ENCODE measurements at places on chromosomes 7 and 10. TPM values are rescaled to one million over a fixed set of nuclear protein-coding genes. Genes with fewer than 3 reads are reported as not detected.

DNA sequence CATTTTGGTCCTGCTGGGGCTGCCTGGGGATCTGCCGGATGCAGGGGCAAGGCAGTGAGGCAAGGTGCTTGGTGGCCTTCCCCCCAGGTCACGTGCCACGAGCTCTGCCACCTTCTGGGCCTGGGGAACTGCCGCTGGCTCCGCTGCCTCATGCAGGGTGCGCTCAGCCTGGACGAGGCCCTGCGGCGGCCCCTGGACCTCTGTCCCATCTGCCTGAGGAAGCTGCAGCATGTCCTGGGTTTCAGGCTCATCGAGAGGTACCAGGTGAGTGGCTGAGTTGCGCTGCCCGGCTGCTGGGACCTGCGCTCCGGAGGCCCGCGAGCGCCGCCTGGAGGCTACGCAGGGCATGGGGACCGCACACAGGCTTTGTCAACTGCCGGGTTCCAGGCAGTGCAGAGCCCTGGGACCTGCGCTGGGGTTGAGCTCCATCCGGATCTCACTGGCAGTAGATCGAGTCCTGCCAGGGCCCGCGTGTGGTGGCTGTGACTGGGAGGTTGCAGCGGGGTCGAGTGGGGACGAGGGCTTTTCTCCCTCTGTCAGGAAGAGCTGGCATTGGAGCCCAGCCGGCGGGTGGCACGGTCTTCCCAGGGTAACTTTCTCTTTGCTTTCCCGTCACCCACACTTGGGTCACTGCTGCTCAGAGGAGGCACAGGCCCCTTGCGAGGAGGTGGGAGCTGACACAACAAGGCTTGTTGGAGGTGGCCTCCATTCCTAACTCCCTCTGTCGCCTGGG lies 21.7 kb downstream of the AMZ1 start:
- H3K27ac ChIP-seq: no peak overlapping the region
- H3K4me3 ChIP-seq: no peak overlapping the region
- no peaks in the 10 kb centered on the region for H3K27me3 ChIP-seq
- H3K4me1 ChIP-seq: no peaks in the 10 kb centered on the region

DNA sequence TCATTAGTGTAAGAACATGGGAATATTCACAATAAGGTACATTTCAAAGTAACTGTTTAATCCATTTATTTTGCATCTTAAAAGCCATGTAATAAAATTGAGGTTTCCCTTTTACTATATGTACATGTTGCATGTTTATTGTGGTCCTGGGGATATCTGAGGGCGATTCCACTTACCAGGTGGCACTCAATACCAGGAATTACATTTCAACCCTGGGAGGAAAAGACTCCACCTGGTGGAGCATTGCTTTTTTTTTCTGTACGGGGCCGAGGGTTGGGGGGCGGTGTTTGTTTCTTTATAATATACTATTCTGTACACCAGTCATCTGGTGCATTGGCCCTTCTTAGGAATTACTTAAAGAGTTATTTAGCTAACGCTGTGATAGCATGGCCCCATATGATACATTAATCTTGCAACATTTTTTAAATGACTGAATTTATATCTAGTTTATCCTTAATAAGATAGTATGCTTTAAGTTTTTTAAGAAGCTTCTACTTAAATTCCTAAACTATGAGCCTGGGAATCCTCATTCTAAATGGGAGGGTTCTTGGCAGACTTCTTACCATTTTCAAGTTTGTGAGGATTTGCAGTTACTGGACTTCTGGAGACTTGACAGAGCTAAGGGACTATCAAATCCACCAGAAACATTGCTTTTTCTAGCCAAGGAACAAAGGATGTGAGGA lies 7.2 kb upstream of the HGF start:
- no peaks in the 10 kb centered on the region for H3K27me3 ChIP-seq
- no peak for DNase-seq
- H3K4me1 ChIP-seq: peaks cover 12% of the 10 kb centered on the region
- no peaks in the 10 kb centered on the region for H3K36me3 ChIP-seq

DNA sequence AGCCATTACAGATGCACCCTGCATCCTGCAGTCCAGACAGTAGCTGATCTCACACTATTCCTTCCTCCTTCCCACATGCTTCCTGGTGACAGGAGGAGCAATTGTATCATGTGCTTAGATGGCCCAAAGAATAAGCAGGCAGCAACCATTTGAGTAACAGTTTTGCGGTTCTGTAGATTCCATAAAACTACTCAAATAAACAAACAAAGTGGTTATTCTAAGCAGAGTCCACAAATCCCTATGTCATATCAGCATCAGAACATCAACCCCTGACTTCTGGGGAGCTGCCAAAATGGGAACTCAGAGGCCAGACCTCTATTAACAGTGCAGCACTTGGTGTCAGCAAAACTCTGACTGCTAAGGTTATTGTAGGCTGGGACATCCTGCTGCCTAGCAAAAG lies 226.0 kb downstream of the SORCS1 start:
- no peak for DNase-seq
- no peak overlapping the region for H3K4me3 ChIP-seq
- H3K36me3 ChIP-seq: no peaks in the 10 kb centered on the region
- H3K4me1 ChIP-seq: no peaks in the 10 kb centered on the region

DNA sequence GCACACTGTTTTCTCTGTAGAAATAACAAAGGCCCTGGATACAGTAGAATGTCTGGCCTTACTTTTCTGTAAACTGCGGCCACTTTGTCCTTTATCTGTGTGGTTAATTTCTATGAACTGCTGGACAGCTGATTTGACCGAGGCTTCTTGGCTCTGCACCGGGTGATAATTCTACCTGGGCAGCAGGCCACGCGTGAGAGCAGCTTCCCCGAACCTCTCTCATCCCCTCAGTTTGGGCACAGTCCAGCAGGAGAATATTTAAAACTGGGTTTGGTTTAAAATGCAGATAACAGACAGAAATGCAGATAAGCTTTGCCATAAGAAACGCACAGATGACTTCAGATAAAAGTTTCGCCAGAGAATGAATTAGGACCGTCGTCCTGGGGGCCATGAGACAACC lies 81.0 kb downstream of the CELF2 start:
- no peak overlapping the region for H3K4me3 ChIP-seq
- H3K4me1 ChIP-seq: no peaks in the 10 kb centered on the region
- H3K36me3 ChIP-seq: no peaks in the 10 kb centered on the region

DNA sequence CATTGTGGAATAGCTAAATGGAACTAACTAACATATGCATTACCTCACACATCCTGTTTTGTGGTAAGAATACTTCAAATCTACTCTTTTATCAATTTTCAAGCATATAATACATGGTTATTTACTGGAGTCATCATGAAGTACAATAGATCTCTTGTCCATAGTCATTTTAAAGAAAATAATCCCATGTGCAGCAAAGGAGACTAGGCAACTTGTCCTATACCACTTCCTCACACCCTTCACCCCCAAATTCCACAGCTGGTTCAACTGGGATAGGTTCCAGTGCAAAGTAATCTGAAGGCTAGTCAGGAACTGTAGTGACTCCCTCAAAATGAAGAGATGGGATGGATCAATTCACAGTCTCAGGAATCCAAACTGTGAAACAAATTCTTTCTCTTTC lies 176.1 kb downstream of the SGMS1 start:
- H3K27me3 ChIP-seq: no peaks in the 10 kb centered on the region
- H3K4me3 ChIP-seq: no peak overlapping the region
- H3K36me3 ChIP-seq: no peaks in the 10 kb centered on the region
- no peak overlapping the region for H3K27ac ChIP-seq
- H3K4me1 ChIP-seq: no peaks in the 10 kb centered on the region

- H3K27ac ChIP-seq: no peak overlapping the region
- no peaks in the 10 kb centered on the region for H3K4me1 ChIP-seq
- H3K27me3 ChIP-seq: no peaks in the 10 kb centered on the region
- H3K36me3 ChIP-seq: peaks cover 92% of the 10 kb centered on the region
Observed at GRCh38 chr10:79220307-79220706, 127.0 kb upstream of the PPIF start.

DNA sequence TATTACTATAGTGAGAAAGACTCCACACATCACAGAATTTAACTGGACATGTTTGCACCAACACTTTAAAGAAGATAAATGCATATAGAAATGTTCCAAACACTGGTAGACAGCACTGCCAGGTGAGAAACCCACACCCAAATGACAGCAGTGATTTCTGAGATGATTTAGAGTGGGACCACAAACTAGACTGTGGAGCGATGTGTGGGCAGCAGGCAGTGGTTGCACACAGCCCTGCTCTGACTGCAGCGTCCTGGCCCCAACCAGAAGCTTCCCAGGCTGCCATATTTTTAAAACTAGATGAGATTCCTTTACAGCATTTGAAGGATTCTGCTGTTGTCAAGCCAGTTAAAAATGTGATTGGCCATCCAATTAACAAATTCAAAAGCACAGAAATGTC lies 47.7 kb upstream of the COMMD3 start:
- H3K4me3 ChIP-seq: no peak overlapping the region
- H3K36me3 ChIP-seq: no peaks in the 10 kb centered on the region
- no peak for DNase-seq
- no peak overlapping the region for H3K27ac ChIP-seq
- H3K4me1 ChIP-seq: no peaks in the 10 kb centered on the region

DNA sequence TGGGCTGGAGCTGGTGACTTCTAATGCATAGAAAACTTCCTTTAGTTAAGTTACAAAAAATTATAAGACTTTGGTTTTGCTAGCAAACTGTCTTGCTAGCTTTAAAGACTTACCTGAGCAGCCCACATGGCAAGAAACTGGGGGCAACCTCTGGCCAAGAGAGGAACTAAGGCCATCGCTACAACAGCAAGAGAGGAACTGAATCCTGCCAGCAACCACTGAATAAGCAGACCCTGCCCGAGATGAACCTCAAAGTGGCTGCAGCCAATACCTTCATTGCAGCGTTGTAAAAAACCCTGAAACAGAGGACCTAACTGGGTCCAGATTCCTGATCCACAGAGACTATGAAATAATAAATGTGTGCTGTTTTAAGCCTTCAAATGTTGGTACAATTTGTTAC lies 54.6 kb upstream of the STARD3NL start:
- H3K4me3 ChIP-seq: no peak overlapping the region
- no peak for DNase-seq
- H3K36me3 ChIP-seq: no peaks in the 10 kb centered on the region
- H3K27me3 ChIP-seq: no peaks in the 10 kb centered on the region

- no peaks in the 10 kb centered on the region for H3K36me3 ChIP-seq
- no peaks in the 10 kb centered on the region for H3K27me3 ChIP-seq
- DNase-seq: no peak
- peaks cover 9% of the 10 kb centered on the region for H3K4me1 ChIP-seq
Observed at GRCh38 chr7:151273651-151274390, 25.3 kb upstream of the SMARCD3 start.

DNA sequence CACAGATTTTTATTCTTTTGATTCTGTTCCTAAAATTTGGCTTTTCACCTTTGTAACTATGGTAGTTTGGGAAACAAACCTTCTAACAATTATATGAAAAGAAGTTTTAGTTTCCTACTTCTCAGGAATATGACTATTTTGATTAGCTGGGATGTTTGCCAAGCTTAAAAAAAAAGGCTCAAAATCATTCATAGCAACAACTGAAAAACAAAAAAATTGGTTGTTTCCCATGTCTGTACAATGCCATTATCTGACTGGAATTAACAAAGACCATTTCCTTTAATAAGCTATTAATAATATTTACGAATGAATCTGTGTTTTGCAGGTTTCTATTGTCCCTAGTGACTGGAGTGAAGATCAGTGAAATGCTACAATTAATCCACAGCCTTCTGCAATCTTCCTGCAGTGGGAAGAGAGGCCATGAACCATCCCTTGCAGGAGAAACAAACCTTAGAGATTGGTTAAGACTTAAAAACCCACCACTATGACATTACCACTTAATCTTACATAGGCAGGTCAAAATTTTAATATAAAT lies 4.2 kb downstream of the PURB start:
- H3K27me3 ChIP-seq: no peaks in the 10 kb centered on the region
- H3K36me3 ChIP-seq: peaks cover 89% of the 10 kb centered on the region
- no peak for DNase-seq
- peaks cover 41% of the 10 kb centered on the region for H3K4me1 ChIP-seq
- H3K4me3 ChIP-seq: peak overlapping the region; percentile 97
- H3K27ac ChIP-seq: peak overlapping the region; percentile 40

HKDC1 gene
- total RNA-seq: 0.06 TPM

STYXL1 gene
- total RNA-seq: 123 TPM

DNA sequence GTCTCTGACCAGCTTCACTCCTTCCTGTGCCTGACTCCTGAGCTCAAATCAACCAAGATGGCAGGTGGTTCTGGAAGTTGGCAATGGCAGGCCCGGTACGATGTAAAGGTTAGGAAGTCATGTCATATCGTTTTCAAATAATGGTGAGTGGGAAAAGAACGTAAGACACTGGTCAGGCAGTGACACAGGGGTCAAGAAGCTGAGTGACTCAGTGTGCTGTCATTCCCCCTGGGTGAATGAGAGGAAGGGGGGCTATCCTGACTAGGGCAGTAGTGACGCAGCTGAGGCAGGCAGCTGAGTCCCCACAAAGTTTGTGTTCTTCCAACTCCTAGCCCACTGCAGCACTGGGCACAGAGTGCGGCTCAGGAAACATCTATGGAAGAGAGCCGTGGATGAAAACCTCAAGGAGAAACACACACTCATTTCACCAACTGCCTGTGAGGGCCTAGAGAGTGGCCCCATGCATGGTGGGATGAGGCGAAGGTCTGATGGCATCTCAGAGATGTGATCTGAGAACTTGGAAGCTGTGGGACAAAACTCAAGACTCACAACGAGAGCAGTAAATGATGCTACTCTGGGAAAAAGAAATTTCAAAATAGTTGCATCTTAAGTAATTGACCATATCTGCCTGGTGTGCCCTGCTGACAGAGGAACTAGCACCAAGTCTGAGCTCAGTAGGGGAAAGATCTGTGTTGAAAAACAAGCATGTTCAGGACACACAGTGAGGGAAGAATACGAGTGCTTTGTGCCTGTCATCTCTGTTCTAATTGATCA lies 23.2 kb downstream of the CREB3L2 start:
- H3K36me3 ChIP-seq: peaks cover 15% of the 10 kb centered on the region
- H3K27ac ChIP-seq: peak overlapping the region; percentile 53
- H3K27me3 ChIP-seq: no peaks in the 10 kb centered on the region
- DNase-seq: peak; percentile 89
- no peak overlapping the region for H3K4me3 ChIP-seq

DNA sequence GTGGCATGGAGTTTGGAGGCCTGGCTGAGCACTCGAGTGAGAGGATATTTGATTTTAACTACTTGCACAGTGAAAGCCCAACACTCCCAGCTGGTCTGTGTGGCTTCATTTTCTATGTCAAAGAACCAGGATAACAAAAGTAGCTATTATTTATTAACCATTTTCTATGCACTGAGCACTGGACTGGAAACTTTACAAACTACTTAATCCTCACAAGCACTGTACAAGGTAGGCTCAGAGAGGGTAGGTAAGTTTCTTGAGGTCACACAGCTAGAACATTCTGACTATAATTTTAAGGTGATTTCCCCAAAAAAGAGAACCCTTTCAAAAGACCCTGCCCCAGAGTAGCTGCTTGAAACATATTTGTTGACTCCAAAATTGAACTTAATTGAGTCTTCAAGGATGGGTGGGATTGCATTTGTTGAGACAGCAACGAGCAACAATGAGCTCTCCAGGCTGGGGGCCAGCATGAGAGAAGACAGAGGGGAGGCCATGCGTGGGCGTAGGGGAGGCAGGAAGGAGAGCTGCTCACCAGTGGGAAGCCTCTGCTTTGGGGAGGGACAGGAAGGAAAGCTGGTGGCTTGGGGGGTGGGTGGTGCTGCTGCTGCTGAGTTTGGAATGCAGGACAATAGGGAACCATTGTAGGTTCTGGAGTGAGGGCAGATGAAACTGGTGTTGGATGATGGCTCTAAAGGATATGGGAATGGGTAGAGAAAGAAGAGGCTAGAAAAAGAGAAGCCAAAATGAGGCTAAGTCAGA lies 31.5 kb downstream of the FAM241B start:
- DNase-seq: no peak
- H3K4me3 ChIP-seq: no peak overlapping the region
- H3K36me3 ChIP-seq: no peaks in the 10 kb centered on the region
